ENCODE measurements at places on chromosomes 11 and 22.

- no peak for DNase-seq
Observed at GRCh38 chr11:70240337-70240736, 30.2 kb upstream of the PPFIA1 start.

- DNase-seq: no peak
Observed at GRCh38 chr11:21838427-21838826, 354.5 kb upstream of the ANO5 start.

GRCh38 chr11:59172345-59173079 lies 580 bp downstream of the DTX4 start:
- no peak for DNase-seq

- DNase-seq: peak; percentile 48
Observed at GRCh38 chr11:72589802-72590761, 84.1 kb downstream of the PDE2A start.

DNA sequence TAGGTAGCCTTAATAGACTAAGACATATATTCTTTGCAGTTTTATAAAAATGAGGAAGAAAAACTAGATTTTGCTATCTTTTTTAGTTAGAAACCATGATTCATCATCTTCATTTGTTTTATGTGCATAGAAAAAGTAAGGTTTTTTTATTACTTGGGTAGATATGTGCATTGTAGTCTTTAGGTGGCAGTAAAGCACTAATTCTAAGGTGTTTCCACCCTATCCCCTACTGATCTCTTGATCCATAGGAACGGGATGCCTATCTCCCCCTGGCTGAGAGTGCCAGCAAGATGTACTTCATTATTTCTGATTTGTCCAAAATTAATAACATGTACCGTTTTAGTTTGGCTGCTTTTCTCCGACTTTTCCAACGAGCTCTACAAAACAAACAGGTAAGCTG lies 148.1 kb downstream of the DYNC2H1 start:
- DNase-seq: peak; percentile 43

- DNase-seq: no peak
Observed at GRCh38 chr11:2466069-2466801, 21.4 kb downstream of the KCNQ1 start.

DNA sequence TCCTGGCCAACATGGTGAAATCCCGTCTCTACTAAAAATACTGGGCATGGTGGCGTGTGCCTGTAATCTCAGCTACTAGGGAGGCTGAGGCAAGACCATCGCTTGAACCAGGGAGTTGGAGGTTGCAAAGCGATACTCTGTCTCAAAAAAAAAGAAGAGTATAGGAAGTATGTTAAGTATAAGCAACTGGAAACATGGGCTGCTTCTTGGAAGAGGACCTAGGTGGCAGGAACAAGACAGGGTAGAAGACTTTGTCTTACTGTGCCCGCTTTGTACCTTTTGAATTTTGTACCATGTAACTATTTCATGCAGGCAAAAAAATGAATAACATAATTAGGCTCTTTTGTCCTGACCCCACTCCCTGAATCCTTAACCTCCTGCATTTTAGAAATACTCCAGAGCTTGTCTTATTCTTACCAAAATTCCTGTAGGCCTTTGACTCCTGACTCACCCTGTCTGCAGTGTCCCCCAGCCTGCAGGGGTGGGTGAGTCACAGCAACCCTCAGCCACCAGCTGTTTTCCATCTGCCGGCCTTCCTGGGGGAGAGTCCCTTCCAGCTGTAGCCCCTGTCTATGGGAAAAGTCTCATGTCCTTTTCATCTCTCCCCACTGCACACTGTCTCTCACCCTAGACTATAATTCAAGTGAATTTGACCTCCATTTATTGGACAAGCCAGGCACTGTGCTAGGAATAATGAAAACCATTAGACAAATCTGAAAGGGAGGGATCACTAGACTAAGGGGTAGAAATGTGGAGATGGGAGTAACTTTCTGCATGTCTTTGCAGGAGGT lies 41.8 kb downstream of the TXN2 start:
- DNase-seq: peak; percentile 79

GRCh38 chr11:60950933-60951605 lies 907 bp downstream of the SLC15A3 start:
- peak; percentile 25 for DNase-seq
